SJCRH30 (cell line): ENCODE measurements at places on chromosomes 7 and 10. TPM values are rescaled to one million over a fixed set of nuclear protein-coding genes. Genes with fewer than 3 reads are reported as not detected.

DNA sequence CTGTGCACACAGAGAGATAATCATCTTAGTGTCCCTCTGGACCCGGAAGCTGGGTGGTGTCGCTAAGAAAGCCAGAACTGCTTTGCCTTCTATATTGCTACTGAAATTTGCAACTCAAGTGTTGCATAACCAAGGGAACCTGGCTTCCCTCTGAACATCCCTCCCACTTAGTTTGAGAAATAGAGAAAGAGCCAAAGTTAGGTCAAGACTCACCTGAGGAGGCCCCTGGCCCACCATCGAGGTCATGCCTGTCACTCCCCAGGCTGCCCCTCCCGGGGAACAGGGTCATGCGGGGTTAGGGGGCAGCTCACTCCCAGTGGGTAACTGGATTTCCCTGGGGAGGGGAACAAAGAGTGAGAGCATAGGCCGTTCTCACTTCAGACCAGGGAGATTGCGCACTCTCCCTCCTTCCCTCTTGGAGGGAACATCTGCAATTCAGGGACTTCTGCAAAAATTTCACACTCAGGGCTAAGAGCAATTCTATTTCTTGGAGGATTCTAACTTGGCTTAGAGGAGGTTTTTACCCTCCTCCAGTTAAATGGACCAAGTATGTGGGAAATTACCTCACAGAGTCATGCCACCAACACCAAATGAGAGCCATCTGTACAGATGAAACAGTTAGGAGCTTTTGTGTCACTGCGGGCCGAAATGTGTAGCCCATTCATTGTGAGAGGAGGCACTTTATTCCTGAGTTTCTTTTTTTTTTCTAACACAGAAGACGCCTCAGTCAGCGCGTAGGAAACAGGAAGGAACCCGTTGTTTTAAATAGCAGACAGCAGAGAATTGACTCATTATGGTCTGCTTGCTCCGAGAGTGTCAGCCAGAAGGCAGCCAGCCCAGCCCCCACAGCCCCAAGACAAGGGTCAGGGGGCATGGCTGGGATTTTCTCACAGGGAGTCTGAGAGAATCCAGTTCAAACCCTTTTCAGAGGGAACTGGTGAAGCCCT, 221.3 kb downstream of the ARHGAP12 start:
- H3K4me3 ChIP-seq = no peak overlapping the region
- H3K4me1 ChIP-seq = peaks cover 9% of the 10 kb centered on the region; the same call in 1 of the 2 replicates
- no peaks in the 10 kb centered on the region for H3K27me3 ChIP-seq
- DNase-seq = no peak
- H3K27ac ChIP-seq = no peak overlapping the region

GRCh38 chr10:98489561-98490481, 43.1 kb upstream of the HPS1 start:
- no peaks in the 10 kb centered on the region for H3K36me3 ChIP-seq
- H3K4me1 ChIP-seq = no peaks in the 10 kb centered on the region
- no peaks in the 10 kb centered on the region for H3K27me3 ChIP-seq
- H3K27ac ChIP-seq = no peak overlapping the region

The CYP2W1 gene
- not detected in 2 replicates for total RNA-seq

GRCh38 chr7:266851-267840, 22.8 kb upstream of the FOXL3 start:
- H3K27ac ChIP-seq = no peak overlapping the region
- H3K4me3 ChIP-seq = no peak overlapping the region
- no peaks in the 10 kb centered on the region for H3K36me3 ChIP-seq
- H3K4me1 ChIP-seq = no peaks in the 10 kb centered on the region
- no peaks in the 10 kb centered on the region for H3K27me3 ChIP-seq

DNA sequence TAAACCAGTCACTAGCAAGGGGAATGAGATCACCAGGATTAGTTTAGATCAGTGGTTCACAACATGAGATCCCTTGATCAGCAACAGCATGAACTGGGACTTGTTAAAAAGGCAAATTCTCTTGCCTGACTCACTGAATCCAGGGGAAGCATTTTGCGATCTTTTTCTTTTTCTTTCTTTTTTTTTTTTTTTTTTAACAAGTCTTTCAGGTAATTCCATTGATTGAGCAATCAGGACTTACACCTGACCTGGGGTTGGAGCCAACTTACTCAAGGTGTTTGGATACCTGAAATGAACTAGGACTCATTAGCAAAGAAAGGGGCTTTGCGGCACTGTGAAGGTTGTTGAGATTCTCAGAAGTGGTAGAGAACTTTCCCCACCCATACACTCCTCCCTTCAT, 47.1 kb upstream of the PRR15 start:
- H3K27ac ChIP-seq = no peak overlapping the region
- H3K27me3 ChIP-seq = 0 out of 2 replicates have a peak, but pooled peaks cover 3% of the 10 kb centered on the region
- no peak for DNase-seq

GRCh38 chr7:102236592-102237287, 49.9 kb upstream of the SH2B2 start:
- DNase-seq = peak; percentile 89
- H3K36me3 ChIP-seq = peaks cover 4% of the 10 kb centered on the region; the same call in 1 of the 2 replicates
- H3K27ac ChIP-seq = no peak overlapping the region
- H3K4me3 ChIP-seq = no peak overlapping the region
- no peaks in the 10 kb centered on the region for H3K4me1 ChIP-seq

The LRIT2 gene
- total RNA-seq = not detected in 2 replicates

GRCh38 chr7:29598613-29599012, 35.0 kb downstream of the PRR15 start:
- peak; percentile 20 for DNase-seq
- no peaks in the 10 kb centered on the region for H3K36me3 ChIP-seq

DNA sequence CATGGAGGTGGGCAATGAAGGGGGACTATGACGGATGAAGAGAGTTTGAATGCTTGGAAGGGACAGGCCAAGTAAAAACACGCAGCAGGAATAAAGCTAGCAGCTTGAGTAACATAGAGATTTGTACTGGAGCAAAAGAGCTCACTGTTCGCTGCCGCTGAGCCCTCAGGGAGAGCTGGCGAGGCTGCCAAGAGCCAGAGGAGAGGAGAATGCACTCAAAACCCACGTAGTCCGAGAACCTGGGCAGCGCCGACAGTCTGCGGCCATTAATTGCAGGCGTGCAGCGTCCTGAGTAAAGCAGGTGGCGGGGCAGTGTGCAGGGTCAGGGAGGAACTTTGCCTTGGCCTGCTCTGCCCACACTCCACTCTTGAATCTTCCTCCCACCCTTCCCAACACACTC, 68.2 kb downstream of the SLC37A3 start:
- no peak for DNase-seq
- H3K27me3 ChIP-seq = no peaks in the 10 kb centered on the region
- no peak overlapping the region for H3K27ac ChIP-seq
- H3K4me3 ChIP-seq = no peak overlapping the region

The LRRTM3 gene
- total RNA-seq = 0.05 and 0.10 TPM in 2 replicates

The CYP3A7 gene
- 0.12 TPM in 1 of 2 replicates, not detected in the other for total RNA-seq

- no peak overlapping the region for H3K4me3 ChIP-seq
- no peaks in the 10 kb centered on the region for H3K27me3 ChIP-seq
- no peaks in the 10 kb centered on the region for H3K36me3 ChIP-seq
- DNase-seq = no peak
Observed at GRCh38 chr7:96521068-96521894, 188.4 kb downstream of the SEM1 start.

The DNAJC30 gene
- 5.1 and 6.0 TPM in 2 replicates for total RNA-seq

- 0 out of 2 replicates have a peak, but pooled peaks cover 9% of the 10 kb centered on the region for H3K27me3 ChIP-seq
- no peak overlapping the region for H3K4me3 ChIP-seq
- DNase-seq = no peak
- no peaks in the 10 kb centered on the region for H3K4me1 ChIP-seq
- no peaks in the 10 kb centered on the region for H3K36me3 ChIP-seq
- no peak overlapping the region for H3K27ac ChIP-seq
Observed at GRCh38 chr7:43475983-43476382, 106.9 kb upstream of the STK17A start.

The CCDC3 gene
- 106 and 112 TPM in 2 replicates for total RNA-seq

The SERPINE1 gene
- 1.2 and 1.7 TPM in 2 replicates for total RNA-seq

The PDE6C gene
- not detected in 2 replicates for total RNA-seq

The AOAH gene
- 0.10 and 1.3 TPM in 2 replicates for total RNA-seq

The PAX2 gene
- total RNA-seq = 2.1 and 2.4 TPM in 2 replicates

DNA sequence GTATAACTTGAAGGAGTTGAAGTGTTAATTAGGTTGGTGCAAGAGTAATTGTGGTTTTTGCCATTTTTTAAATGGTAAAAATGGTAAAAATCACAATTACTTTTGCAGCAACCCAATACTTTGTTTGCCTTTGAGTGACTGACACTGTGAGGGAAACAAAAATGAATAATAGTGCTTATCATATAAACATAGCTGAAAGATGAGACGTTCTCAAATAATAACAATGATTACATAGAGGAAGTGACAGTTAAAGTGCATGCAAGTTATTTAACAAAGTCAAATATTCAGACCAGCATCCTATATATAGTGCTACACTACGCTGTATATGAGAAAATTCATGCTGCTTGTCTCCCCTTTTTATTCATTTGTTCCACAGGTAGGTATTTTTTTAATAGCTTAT, 4.7 kb upstream of the HBP1 start:
- H3K36me3 ChIP-seq = no peaks in the 10 kb centered on the region
- H3K27ac ChIP-seq = no peak overlapping the region
- no peaks in the 10 kb centered on the region for H3K4me1 ChIP-seq
- no peak for DNase-seq
- H3K4me3 ChIP-seq = no peak overlapping the region
- H3K27me3 ChIP-seq = no peaks in the 10 kb centered on the region

- H3K27me3 ChIP-seq = no peaks in the 10 kb centered on the region
- no peak overlapping the region for H3K27ac ChIP-seq
- no peaks in the 10 kb centered on the region for H3K4me1 ChIP-seq
- H3K4me3 ChIP-seq = no peak overlapping the region
- no peaks in the 10 kb centered on the region for H3K36me3 ChIP-seq
- DNase-seq = peak; percentile 6
Observed at GRCh38 chr10:128274938-128275337, 148.7 kb upstream of the MKI67 start.

The OR2A25 gene
- not detected in 2 replicates for total RNA-seq

GRCh38 chr7:115475761-115476385, 554.0 kb downstream of the MDFIC start:
- H3K27me3 ChIP-seq = no peaks in the 10 kb centered on the region
- H3K4me3 ChIP-seq = no peak overlapping the region
- no peak overlapping the region for H3K27ac ChIP-seq
- no peaks in the 10 kb centered on the region for H3K36me3 ChIP-seq
- no peak for DNase-seq

DNA sequence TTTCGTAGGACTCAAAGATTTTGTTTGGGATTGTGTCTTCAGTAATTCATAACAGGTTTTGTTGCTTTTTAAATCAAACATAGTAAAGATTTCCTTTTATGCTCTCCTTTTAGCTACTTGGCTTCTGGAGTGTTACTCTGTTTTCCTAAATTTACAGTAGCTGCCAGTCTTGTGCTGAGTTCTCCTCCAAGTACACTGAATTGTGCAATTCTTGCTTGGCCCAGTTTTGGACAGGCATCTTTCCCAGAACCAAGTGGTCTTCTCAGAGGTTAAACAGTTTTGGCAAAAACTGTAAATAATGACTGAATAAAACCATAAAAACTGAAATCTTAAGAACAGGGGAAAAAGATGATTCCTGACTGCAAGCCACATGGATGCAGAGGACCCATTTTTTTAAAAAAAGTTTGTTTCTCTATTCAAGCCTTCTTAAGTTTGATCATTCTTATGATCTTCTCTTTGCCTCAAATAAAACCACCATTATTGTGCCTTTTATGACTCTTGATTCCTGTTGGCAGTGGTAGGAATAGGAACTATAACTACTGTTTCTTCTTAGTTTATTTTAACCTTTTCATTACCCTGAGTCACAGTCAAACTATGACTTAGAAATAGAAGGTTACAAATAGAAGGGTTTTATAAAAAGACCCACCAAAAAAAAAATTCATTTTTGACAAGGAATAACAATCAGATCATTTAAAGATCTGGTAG, 88.0 kb downstream of the MDFIC start:
- peak overlapping the region; percentile 11; the same call in 1 of the 2 replicates for H3K27ac ChIP-seq
- H3K36me3 ChIP-seq = peaks cover 21% of the 10 kb centered on the region
- DNase-seq = no peak
- no peaks in the 10 kb centered on the region for H3K27me3 ChIP-seq
- peaks cover 31% of the 10 kb centered on the region for H3K4me1 ChIP-seq
- no peak overlapping the region for H3K4me3 ChIP-seq

- no peak overlapping the region for H3K27ac ChIP-seq
- no peak for DNase-seq
- no peak overlapping the region for H3K4me3 ChIP-seq
- H3K4me1 ChIP-seq = no peaks in the 10 kb centered on the region; the same call in 1 of the 2 replicates
- no peaks in the 10 kb centered on the region for H3K27me3 ChIP-seq
Observed at GRCh38 chr10:28556142-28556541, 23.2 kb downstream of the WAC start.

DNA sequence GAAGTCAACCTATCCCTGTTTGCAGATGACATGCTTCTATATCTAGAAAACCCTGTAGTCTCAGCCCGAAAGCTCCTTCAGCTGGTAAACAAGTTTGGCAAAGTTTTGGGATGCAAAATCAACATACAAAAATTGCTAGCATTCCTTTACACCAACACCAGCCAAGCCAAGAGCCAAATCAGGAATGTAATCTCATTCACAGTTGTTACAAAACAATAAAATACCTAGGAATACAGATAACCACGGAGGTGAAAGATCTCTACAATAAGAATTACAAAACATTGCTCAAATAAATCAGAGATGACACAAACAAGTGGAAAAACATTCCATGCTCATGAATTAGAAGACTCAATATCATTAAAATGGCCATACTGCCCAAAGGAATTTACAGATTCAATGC, 50.4 kb upstream of the ZNF365 start:
- H3K4me1 ChIP-seq = peaks cover 3% of the 10 kb centered on the region; the same call in 1 of the 2 replicates
- H3K27me3 ChIP-seq = no peaks in the 10 kb centered on the region
- H3K27ac ChIP-seq = no peak overlapping the region
- H3K36me3 ChIP-seq = no peaks in the 10 kb centered on the region
- DNase-seq = no peak
- no peak overlapping the region for H3K4me3 ChIP-seq

GRCh38 chr10:78850644-78851435, 217.9 kb upstream of the ZMIZ1 start:
- H3K27me3 ChIP-seq = no peaks in the 10 kb centered on the region
- no peak overlapping the region for H3K27ac ChIP-seq
- no peaks in the 10 kb centered on the region for H3K4me1 ChIP-seq
- H3K4me3 ChIP-seq = no peak overlapping the region

The WEE2 gene
- total RNA-seq = not detected in 2 replicates

DNA sequence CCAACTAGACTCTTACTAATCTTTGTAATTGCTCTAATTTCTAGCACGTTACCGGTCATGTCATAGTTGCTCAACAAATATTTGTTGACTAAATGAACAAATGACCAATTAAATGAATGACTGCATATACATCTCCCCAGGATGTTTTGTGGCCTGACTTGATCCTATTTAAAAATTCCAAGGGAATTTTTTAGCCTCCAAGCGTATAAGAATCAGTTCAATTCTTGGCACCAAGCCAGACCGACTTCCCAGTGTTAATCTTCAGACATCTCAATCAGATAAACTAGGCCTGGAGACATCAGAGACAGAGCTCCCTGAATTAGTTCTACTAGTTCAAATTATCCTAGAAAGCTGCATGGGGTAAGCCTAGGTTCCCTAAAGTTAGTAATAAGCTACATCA, 96.0 kb downstream of the GSAP start:
- H3K36me3 ChIP-seq = no peaks in the 10 kb centered on the region
- peaks cover 19% of the 10 kb centered on the region for H3K4me1 ChIP-seq
- peak; percentile 79 for DNase-seq
- H3K27ac ChIP-seq = no peak overlapping the region

GRCh38 chr10:112809736-112810135, 140.3 kb upstream of the TCF7L2 start:
- peaks cover 21% of the 10 kb centered on the region for H3K4me1 ChIP-seq
- H3K27me3 ChIP-seq = no peaks in the 10 kb centered on the region
- DNase-seq = no peak
